Activated effector memory CD4-positive, alpha-beta T cell treated with Interleukin-2 at 50 U/mL for 16 hours (primary cell): ENCODE measurements at places on chromosomes 4 and X.

DNA sequence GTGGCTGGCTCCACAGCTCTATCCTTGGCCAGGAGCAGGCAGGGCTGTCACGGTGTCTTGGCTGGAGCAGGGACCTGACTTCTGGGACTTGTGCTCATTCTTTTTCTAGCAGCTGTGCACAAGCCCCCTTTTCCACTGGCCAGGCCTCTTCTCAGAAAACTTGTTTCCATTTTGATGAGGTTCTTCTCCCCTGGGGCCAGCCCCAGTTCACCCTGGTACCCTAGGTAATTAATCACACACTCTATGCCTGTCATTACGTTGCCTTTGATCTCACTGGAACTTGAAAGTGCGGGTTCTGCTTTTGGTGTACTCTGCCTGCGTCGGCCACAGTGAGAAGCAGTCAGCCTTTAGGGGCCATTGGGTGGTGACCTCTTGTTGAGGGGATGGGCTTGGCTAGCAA lies 26.6 kb downstream of the DRD5 start:
- no peak for DNase-seq

DNA sequence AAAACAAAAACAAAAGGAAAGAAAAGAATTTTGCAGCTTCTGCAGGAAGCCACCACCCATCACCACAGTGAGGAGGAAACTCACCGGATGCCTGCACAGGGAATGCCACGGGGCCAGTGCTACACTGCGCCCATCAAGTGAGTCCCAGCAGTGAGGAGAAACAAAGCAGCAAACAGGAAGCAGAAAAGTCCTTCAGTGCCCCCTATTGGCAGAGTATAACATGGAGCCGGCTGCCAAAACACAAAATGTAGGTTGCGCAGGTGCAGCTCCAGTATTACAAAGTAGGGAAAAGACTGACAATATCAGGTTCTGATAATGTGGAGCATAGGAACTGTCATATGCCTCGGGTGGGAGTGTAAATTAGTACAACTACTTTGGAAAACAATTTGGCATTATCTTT lies 23.3 kb upstream of the SCML2 start:
- no peak for DNase-seq

GRCh38 chrX:117989512-117989911 lies 127.1 kb downstream of the KLHL13 start:
- no peak for DNase-seq

GRCh38 chr4:80014531-80014930 lies 58.5 kb downstream of the ANTXR2 start:
- DNase-seq, result no peak

DNA sequence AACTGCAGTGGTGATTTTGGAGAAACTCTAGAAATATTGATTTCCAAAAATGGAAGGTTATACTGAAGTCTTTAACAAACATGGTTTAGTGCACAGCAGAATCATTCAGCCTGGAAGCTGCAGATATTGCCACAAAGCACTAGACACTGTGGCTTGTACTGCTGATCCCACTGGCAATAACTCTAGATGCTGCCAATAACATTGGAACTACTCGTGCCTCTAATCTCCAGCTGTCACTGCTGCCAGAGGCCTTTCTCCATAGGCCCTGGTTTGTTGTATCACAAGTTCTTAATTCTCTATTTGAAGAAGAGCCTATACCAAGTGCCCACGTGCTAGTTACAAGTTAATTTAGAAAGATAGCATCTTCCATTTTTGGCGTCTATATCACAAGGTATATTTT lies 19.3 kb downstream of the DMP1 start:
- no peak for DNase-seq

GRCh38 chr4:74108457-74109115 lies 9.6 kb upstream of the CXCL2 start:
- no peak for DNase-seq

GRCh38 chrX:148024425-148025148 lies 43.5 kb downstream of the FMR1NB start:
- no peak for DNase-seq

DNA sequence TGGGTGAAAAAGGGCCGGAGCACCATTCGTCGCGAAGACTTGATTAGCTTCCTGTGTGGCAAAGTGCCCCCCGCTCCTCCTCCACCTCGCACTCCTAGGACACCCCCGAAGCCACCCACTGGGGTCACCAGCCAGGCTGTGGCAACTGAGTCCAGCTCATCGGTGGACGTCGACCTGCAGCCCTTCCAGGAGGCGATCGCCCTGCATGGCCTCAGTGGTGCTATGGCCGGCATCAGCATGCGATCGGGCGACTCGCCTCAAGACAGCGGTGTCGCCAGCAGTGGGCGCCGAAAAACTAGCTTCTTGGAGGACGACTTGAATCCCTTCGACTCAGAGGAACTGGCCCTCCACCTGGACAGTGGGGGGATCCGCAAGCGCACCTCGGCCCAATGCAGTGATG lies 126.8 kb upstream of the CXorf66 start:
- no peak for DNase-seq

DNA sequence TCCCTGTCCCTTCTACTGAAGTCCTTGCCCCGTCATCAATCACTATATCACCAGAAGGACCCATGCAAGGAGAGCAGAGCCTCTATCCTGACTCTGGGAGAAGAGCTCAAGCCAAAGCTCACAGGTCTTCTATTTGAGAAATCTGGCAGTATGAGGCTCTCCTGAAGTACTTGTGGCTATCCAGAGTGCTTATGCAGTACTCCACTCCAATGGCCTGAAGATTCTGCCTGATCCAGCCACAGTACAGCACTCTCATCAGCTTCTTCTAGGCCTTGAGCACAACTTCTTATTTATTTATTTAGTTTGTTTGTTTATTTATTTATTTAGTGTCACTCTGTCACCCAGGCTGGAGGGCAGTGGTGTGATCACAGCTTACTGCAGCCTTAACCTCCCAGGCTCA lies 13.0 kb downstream of the USP26 start:
- DNase-seq, result no peak

- DNase-seq, result no peak
These were observed 53.5 kb downstream of the PTTG2 start for GRCh38 chr4:38013461-38014366.

DNA sequence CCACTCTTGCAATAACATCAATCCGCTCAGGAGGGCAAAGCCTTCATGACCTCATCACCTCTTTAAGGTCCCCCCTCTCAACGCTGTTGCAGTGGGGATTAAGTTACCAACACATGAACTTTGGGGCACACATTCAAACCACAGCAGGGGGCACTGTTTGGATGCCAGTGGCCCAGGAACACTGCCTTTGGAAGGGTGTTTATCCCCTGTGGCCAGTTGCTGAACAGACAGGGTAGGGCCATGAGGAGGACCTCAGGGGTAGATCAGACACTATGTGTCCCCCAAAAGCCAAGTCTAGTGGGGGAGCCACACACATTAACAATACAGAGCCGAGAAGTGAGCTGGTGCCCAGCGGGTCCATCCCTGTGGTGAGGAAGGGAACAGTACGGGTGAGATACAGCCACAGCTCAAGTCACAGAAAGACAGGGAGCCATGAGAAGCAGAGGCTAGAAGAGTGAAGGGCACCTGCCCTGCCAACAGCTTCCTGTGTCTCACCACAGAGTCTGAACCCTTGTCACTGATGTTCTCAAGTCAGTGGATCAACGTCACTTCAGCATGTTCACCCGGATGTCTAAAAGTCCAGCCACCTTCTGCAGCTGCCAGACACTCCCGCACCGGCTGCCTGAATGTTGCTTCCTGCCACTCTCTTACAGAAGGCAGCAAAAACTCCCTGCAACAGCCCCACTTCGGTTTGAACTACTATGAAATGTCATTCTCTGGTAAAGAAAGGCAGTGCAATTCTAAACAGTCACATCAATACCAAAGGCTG lies 19.9 kb upstream of the MXD4 start:
- DNase-seq, result peak; percentile 73
